ENCODE measurements at places on chromosomes 12 and 14. TPM values are rescaled to one million over a fixed set of nuclear protein-coding genes. Genes with fewer than 3 reads are reported as not detected.

The GPR68 gene
- 0.87 TPM for total RNA-seq

GRCh38 chr14:33250963-33251362, 312.3 kb downstream of the NPAS3 start:
- no peak for DNase-seq
- H3K4me1 ChIP-seq = no peaks in the 10 kb centered on the region
- no peak overlapping the region for H3K4me3 ChIP-seq

GRCh38 chr12:12803186-12803585, 10.0 kb upstream of the DDX47 start:
- H3K27me3 ChIP-seq = no peaks in the 10 kb centered on the region
- peak overlapping the region; percentile 7 for H3K27ac ChIP-seq
- no peak overlapping the region for H3K4me3 ChIP-seq
- no peaks in the 10 kb centered on the region for H3K4me1 ChIP-seq
- no peaks in the 10 kb centered on the region for H3K36me3 ChIP-seq

The ARHGEF40 gene
- 12.4 TPM for total RNA-seq

DNA sequence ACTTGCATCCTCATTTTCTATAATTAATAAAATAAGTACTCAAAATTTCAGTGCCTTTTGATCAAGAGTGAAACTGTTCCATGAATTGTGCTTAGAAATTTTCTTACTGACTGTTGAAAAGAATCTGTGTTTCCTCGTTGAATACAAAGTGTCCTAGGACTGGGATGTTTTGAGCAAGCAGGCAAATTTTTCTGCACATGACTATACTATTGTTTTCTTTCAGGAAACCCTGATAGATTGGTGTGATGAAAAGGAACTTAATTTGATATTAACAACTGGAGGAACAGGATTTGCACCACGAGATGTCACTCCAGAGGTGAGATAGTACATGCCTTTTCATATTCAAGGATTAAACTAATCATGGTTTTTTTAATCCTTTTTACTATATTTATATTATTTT, 316.3 kb downstream of the GPHN start:
- no peak overlapping the region for H3K4me3 ChIP-seq
- no peaks in the 10 kb centered on the region for H3K4me1 ChIP-seq
- no peak overlapping the region for H3K27ac ChIP-seq
- no peak for DNase-seq
- H3K27me3 ChIP-seq = no peaks in the 10 kb centered on the region
- no peaks in the 10 kb centered on the region for H3K36me3 ChIP-seq

The RPL10L gene
- 7.8 TPM for total RNA-seq

DNA sequence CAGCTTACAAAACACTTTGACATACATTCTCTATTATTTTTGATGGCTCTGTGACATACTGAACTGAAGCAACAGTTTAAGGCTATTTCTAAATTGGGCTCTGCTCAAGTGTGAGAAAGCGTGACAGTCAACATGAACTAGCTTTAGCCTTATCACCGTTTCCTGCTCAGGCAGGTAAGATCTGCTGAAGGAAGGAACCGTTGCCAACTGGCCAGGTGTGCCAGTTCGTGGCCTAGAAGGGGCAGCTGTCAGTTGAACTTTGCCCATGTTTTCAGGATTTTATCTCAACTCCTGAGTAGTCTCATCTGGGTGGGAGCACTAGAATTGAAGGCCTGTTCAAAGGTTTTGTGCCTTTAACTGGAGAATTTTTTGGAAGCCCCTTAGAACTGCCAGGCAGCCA, 79.5 kb downstream of the ETV6 start:
- H3K27me3 ChIP-seq = no peaks in the 10 kb centered on the region
- no peak overlapping the region for H3K4me3 ChIP-seq
- H3K27ac ChIP-seq = peak overlapping the region; percentile 68
- peak; percentile 53 for DNase-seq

- peaks cover 6% of the 10 kb centered on the region for H3K4me1 ChIP-seq
- H3K36me3 ChIP-seq = no peaks in the 10 kb centered on the region
- DNase-seq = no peak
- no peak overlapping the region for H3K27ac ChIP-seq
- no peak overlapping the region for H3K4me3 ChIP-seq
Observed at GRCh38 chr12:55822228-55822627, 4.4 kb downstream of the ORMDL2 start.

GRCh38 chr12:75657831-75658230, 146.4 kb upstream of the KRR1 start:
- H3K4me3 ChIP-seq = no peak overlapping the region
- H3K27me3 ChIP-seq = no peaks in the 10 kb centered on the region
- DNase-seq = no peak

- DNase-seq = no peak
- H3K27ac ChIP-seq = no peak overlapping the region
- H3K36me3 ChIP-seq = no peaks in the 10 kb centered on the region
- no peaks in the 10 kb centered on the region for H3K4me1 ChIP-seq
Observed at GRCh38 chr12:128852026-128852698, 1.1 kb upstream of the GLT1D1 start.

The FIGNL2 gene
- total RNA-seq = 0.46 TPM

The GPR137C gene
- total RNA-seq = 5.3 TPM
